ENCODE measurements at places on chromosomes 12 and 14.

GRCh38 chr14:103191844-103192243, 68.6 kb downstream of the TNFAIP2 start:
- no peak for DNase-seq

GRCh38 chr12:112992541-112993398, 14.5 kb downstream of the OAS2 start:
- DNase-seq: no peak

DNA sequence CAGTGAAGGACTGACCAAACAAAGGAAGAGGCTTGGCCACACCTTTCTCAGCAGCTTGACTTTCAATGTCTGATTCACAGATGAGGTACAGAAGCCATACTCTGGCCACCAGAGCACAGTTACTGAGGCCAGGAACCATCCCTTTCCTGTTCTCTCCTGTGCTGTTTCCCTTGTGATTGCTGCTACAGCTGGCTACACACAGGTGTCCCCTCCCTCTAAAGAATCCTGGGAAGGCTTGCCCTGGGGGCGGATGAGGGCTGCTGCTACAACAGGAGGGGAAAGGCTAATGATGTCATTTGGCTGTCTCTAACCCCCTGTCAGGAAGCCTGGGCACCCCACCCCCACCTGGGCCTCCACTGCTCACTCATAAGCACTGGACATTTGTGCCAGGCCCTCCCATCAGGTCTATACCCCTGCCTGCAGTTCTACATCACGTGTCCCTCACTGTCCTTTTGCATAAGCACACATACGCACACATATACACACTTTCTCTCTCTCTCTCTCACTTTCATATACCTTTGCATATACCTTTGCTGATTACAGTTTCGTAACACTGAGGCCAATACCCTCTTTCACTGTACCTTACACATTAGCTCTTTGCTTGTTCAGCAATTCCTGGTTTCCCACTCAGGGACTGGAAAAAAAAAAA, 41.4 kb downstream of the PRPF40B start:
- no peak for DNase-seq

DNA sequence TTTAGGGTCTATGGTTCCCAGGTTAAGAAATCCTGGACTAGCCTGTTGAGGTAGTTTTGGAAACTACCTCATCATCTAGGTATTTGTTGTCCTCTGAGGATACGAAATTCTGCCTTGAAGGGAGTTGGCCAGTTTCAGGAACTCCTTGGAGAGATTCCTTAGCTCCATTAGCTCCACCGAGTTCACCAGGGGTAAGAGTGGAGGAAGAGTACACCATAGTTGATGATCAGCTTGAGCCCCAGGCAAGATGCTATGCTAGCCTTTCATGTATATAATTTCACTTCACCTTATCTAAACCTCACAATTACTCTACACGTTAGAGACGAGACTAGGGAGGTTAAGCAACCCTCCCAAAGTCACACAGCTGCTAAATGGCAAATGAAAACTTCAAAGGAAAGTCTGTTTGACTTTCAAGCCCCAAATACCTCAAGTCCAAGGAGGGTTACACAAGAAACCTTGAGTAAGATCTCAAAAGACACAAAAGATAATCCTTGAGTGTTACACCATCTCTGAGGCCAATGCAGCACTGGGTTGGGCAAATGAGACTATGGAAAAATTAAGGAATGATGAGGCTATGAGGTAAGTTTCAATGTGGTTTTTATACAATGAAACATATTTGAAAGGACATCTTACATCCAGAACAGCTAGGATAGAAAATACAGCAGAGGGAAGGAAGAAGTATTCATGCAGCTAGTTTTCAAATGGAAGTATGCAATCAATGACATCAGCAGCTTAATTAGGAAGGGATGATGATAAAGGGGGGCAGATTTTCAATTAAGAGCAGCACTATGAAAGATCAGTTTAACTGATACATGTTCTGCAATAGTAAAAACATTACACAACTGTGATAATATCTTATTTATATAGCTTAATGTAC, 97.2 kb upstream of the KRAS start:
- DNase-seq: no peak

DNA sequence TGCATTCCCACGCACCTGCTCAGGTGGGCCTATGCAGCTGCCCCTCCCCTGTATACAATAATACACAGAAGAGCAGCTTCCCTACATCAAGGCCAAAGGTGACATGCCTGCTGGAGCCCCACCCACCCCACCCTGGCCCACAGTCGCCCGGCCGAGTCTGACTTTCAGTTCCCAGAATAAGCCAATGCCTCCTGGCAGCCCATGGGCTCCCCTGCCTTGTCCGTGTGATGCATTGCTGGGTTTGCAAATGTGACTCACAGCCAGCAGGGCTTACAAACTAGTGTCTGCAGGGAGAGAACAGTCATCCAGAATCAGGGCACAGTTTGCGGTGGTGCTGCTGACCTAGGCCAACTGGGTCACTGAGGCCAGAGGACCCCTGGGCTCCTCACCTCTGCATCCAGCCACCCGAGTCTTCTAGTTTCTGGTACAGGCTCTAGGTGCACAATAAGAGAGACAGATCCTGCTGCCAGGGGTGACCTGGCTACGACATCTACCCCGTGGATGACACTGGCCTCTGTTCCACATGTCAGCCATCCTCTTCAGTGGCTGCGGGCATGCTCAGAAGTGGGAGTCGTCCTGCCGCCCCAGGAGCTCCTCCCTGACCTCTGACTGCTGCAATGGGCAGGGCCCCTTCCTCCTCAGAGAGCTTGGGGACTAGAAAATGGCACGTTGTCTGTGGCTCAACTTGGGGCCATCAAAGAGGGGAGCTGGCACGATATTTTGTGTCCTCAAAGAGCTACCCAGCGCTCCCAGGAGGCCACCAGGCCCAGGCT, 84.5 kb downstream of the CHGA start:
- DNase-seq: no peak

DNA sequence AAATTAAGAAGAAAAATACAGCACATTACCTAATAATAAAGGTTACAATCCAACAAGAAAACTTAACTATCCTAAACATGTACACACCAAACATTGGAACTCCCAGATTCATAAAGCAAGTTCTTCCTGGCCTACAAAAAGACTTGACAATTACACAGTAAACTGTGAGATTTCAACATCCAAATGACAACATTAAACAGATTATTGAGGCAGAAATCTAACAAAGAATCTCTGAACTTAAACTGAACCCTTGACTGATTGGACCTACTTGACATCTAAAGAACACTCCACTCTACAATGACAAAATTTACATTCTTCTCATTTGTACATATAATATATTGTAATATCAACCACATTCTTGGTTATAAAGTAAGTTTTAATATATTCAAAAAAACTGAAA, 1341.3 kb downstream of the LRFN5 start:
- no peak for DNase-seq
